ENCODE measurements at places on chromosomes 2 and 18. TPM values are rescaled to one million over a fixed set of nuclear protein-coding genes. Genes with fewer than 3 reads are reported as not detected.

ZNF396 gene
- 4.2 TPM for polyA plus RNA-seq

ABCG8 gene
- polyA plus RNA-seq: not detected

HOXD9 gene
- polyA plus RNA-seq: 0.08 TPM

HOXD3 gene
- polyA plus RNA-seq: 2.3 TPM

SH3BP4 gene
- 4.5 TPM for polyA plus RNA-seq

UGT1A7 gene
- polyA plus RNA-seq: 0.05 TPM

DNA sequence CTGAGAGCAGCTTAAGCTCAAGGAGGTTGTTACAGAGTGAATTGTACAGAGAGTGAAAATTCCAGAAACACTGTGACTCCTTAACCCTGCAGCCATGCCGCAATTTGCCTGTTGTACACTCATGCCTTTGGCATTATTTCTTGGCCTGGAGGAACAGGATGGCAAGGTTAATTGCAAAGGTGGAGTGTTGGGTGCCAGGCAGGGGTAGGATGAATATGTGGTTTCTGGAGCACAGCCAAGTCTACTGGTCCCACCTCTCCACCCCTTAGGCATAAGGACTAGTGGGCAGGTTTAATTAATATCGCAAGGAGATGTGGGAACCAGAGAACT is 250.2 kb downstream of the LRRTM1 start:
- DNase-seq: no peak

DNA sequence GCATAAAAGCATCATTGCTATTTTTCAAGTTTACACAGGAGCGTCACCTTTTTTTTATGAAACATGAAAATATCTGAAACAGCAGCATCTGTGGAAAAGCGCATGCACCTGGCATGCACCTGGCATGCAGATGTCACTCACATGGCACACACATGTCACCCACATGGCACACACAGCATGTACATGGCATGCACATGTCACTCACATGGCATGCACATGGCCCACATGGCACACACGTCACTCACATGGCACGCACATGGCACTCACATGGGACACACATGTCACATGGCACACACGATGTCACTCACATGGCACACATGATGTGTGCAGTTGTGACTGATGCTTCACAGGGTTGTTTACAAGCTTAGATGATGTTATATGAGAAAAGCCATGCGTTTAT is 188.0 kb downstream of the ZNF407 start:
- no peak for DNase-seq

- DNase-seq: no peak
Observed at GRCh38 chr2:176483476-176483875, 214.2 kb downstream of the MTX2 start.

GRCh38 chr2:168852481-168852880 is 37.7 kb downstream of the SPC25 start:
- no peak for DNase-seq

GRCh38 chr2:222434204-222434603 is 9.9 kb downstream of the SGPP2 start:
- DNase-seq: no peak

DNA sequence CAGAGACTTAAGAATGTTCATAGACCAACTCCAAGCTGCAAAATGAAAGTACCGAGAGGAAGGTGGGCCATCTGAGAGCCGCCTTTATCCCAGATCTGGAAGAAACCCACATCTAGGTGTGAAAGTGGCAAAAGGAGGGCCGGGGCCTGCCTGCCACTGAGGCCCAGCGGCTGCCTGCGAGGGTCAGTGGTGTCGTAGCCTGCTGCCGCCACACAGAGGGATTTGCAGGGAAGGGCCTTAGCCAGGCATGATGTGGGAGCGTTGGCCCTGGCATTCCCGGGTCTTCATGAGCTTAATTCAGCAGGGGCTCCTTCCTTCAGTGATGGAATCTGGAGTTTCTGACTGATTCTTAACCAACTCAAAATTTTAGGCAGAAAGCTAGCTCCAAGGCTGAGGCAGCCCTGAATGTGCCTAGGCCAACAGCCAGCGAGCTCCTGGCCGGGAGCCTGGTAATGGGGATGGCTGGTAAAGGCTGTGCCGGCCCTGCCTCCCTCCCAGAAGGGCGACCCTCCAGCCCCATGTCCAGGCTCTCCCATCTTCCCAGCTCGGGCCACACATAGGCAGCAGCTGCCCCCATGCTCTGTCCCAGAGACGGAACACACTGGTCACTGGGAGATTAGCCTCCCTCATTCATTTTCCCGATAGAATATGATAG is 230.1 kb downstream of the AGAP1 start:
- no peak for DNase-seq

- DNase-seq: no peak
Observed at GRCh38 chr2:162317058-162317742, 1.3 kb downstream of the IFIH1 start.

GRCh38 chr2:65377556-65378192 is 54.7 kb downstream of the SPRED2 start:
- DNase-seq: no peak

DNA sequence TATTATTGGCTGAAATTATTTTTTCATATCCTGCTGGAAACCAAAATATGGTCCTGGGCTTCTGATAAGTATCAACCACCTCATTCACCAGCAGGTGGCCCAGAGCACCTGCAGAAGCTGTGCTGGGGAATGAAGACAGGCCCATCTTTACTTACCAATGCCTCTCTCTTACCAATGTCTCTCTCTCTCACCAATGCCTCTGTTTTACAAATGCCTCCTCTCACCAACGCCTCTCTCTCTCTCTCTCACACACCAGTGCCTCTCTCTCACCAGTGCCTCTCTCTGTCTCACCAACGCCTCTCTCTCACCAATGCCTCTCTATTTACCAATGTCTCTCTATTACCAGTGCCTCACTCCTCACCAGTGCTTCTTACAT is 2.3 kb upstream of the MAL start:
- no peak for DNase-seq

GRCh38 chr2:134459706-134460406 is 206.0 kb downstream of the MGAT5 start:
- DNase-seq: no peak

- DNase-seq: no peak
Observed at GRCh38 chr2:101518578-101519492, 43.9 kb upstream of the RFX8 start.

- no peak for DNase-seq
Observed at GRCh38 chr2:38578832-38579231, 23.9 kb downstream of the HNRNPLL start.

GRCh38 chr2:55985406-55985805 is 61.8 kb upstream of the EFEMP1 start:
- DNase-seq: no peak

DNA sequence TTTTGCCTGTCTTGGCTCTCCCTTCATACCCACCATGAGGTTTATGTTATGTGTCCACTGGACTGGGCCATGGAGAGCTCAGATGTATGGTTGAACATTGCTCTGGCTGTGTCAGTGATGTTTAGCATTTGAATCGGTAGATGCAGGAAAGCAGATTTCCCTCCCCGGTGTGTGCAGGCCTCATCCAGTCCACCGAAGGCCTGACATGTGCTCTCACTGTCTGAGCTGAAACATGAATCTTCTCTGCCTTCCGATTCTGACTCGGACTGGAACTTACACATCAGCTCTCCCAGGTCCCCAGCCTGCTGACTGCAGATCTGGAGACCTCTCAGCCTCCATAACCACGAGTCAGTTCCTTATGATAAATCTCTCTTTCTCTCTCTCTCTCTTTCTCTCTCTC is 72.4 kb upstream of the SLC66A3 start:
- no peak for DNase-seq

DNA sequence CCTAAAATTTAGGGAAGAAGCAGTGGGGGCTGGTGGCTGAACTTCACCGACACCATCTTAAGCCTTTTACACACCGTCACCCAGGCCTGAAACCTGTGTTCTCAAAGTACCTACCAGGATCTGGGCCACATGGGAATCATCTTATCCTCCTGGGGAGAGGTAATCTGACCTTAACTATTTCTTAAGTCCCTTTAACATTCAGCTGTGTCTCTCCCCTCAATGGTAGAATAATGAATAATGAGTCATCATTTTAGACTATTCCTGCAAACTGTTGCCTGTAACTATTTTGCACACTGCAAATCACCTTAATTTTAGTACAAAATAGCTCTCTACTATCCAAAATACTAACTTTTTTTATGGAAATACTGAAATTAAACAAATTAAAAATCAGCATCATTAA is 149.4 kb upstream of the KLF7 start:
- DNase-seq: no peak

DNA sequence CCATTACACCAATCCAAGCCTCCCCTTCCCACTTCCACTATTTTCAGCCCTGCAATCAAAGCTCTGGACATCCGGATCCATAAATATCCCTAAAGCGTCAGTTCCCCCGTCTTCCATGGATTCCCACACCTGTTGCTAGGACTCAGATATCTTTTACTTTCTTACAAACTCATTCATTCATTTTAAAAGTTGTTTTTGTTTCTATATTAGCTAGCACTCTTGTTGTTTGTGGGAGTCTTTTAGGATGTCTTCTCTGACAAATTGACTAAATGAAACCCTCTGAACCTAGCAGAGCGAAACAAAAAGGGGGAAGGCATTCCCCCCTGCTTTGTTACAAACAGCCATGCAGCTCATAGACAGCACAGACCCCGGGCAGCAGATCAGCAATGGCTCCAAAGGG is 9.0 kb upstream of the NBAS start:
- no peak for DNase-seq

DNA sequence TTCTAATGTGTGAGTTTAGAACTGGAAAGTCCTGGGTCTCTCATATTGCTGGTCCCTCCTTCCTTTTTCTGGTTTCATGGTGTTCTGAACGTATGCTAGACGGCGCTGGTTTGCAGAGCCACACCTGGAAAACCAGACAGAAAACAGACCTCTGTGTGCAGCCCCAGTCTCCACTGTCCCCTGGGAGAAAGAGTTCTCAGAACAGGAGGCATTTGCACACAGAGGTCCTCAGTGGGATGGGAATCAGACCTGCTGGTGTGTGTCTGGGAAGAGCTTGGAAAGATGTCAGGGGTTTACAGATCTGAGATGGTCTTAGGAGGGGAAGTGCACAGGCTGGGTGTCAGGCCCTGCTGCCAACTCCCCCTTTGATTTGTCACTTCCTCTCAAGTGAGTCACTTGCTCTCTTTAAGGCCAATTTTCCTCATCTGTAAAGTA is 14.9 kb upstream of the MBP start:
- DNase-seq: no peak

GRCh38 chr2:108641756-108642155 is 77.5 kb upstream of the RANBP2 start:
- DNase-seq: no peak

DNA sequence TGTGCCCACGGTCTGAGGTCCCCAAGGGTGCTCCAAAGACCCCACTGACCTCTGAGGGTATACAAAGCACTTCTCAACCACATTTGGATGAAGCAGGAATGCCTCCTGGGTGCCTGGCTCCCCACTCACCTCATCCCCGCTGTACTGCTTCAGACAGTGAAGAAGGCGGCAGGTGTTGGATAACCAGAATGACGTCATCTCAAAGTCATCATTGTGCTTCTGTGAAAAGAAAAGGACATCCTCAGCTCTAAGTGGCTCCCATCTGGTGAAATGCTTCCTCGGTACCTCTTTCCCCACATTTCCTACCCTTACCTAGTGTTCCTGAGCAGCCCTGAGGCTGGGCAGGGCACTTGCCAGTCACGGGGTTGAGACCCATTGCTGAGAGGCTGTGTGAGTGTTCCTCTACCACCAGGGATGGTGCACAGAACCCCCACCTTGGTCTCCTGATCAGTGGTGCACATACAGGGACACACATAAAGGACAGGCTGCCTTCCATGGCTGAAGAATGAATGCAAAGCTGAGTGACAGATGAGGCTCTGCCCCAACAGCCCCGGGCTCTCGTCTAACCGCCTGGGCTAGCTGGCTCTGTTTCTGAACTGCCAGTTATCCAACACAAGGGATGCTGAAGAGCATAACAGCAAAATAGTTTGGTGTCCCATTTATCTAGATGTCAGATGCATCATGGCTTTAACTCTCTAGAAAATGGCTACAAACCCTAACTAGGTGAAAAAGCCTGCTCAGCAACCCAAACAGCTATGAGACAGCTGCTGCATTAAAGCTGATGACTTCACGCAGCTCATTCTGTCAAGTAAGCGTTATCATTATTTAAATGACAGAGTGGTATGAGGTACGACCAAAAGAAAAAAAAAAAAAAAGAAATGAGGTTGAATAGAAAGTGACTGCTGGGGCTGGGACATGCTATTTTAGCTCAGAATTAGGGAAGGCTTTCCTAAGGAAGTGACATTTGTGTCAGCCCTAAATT is 28.2 kb upstream of the ACAA2 start:
- DNase-seq: no peak

Measured in aorta (tissue), 5 donors.